Stimulated activated CD8-positive, alpha-beta memory T cell treated with anti-CD3 and anti-CD28 coated beads, Interleukin-4, amount 100 ng/mL, for 4 hours (primary cell): ENCODE measurements at places on chromosomes 4 and X.
A peak's percentile ranks its signal among the peaks of the same experiment; 100 is the strongest.

DNA sequence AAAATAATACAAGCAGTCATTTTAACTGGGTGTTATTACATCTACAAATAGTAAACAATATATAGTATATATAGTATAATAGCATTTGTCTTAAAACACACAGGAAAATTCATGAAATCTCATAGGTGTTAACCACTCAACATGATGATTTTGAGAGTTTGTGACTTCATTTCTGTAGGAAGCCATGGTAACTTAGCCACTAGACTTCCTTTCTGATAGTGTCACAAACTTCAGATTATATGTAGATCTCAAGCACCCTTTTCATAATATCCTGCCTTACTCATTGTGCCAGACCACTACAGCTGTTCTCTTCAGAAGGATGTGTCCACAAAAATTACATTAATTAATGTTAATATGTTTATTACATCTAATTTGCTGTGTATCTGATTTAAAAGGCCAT lies 1250.6 kb downstream of the ADGRL3 start:
- no peak for DNase-seq

DNA sequence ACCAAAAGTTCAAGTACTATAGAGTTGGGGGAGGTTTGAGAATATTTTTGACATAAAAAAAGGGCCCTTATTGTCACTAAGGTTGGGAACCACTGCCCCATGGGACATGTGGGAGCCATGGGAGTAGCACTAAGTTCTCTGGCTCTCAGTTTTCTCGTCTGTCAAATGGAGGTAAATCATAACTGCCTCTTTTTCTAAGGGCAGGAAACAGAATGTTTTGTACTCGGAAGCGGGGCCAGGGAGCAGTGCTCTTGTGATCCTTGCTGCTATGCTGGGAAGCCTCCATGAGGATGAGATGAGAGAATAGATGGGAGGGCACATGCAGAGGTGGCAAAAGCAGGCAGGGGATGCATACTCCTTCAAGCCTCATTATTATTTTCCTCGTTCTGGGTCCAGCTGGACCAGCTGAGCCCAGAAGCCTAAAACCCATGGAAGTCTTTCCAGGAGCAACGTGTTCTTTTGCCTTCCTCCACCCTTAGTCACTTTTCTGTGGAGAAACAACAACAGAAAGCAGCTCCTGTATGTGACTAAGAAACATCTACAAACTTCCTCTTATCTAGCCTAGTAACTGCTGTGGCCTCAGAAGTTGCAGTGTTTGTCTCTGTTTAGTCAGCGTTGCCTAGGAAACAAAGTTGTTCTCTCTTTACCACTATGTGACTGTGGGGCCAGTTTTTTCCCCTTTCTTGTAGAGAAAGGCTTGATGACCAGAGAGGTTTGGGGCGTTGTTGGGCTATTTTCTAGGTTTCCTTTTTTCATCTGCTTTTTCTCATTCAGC lies 64.8 kb downstream of the TSC22D3 start:
- no peak for DNase-seq

- peak; percentile 36 for DNase-seq
Measured at GRCh38 chr4:73257234-73257633, 1.4 kb downstream of the ANKRD17 start.

- no peak for DNase-seq
Measured at GRCh38 chrX:133771086-133771646, 214.2 kb downstream of the GPC3 start.

GRCh38 chr4:183164963-183165362 lies 65.9 kb downstream of the WWC2 start:
- no peak for DNase-seq
